ENCODE measurements at places on chromosomes 7 and 10.

DNA sequence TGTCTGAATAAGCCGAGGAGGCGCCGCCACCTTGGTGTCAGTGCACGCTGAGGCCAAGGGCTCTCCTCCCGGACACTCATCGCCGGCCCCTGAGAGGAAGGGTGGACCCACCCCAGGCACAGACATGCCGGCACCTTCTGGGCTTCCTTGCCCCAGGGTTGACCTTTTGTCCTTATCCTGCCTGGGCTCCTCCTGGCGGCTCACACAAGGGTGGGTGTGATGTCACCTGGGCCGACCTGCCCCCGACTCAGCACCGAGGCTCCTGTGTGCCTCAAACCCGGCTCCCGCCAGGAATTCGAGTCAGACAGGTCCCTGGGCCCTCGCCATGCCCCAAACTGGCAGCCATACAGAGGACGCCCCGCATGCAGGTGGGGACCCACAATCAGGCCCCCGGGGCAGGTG is 17.7 kb upstream of the CFAP46 start:
- DNase-seq: no peak

GRCh38 chr7:98483964-98484545 is 83.2 kb upstream of the BAIAP2L1 start:
- no peak for DNase-seq

DNA sequence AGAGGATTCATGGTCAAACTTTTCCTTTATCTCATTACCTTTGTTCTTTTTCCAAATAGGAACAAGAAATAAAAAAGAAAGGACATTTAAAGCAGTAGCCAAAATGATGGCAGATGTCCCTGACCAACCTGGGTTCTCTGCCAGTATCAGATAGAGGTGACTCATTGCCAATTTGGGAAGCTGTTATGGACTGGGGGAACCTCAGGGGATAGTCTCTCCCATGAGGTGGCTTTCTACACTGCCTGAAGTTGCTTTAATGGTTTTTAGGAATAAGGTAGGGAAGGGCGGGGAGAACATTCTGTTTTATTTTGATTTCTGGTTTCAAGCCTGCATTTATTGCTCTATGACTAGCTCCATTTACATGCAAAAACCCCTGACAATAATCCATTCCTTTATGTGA is 457.9 kb upstream of the TPK1 start:
- DNase-seq: no peak

- DNase-seq: no peak
Observed at GRCh38 chr10:127908106-127908958, 1.4 kb downstream of the PTPRE start.

DNA sequence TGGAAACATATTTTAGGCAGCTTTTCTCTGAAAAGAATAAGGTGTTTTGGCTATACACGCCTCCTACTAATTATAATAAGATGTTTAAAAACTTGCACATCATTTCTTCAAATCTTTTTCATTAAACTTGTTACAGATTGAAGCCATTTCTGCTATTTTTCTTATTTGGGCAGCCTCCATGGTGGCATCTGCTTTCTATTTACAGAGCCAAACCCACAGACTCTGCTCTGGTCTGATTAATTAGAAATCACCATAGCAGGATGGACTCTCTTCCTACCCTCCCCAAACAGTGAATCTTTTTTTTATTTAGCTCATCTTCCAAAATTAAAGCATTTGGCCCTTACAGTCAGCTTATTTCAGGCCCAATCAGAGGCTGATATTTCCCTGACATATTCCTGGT is 85.7 kb upstream of the AOAH start:
- no peak for DNase-seq

GRCh38 chr10:70090951-70091350 is 38.3 kb downstream of the MACROH2A2 start:
- DNase-seq: no peak

- DNase-seq: no peak
Observed at GRCh38 chr10:101052285-101052684, 9.5 kb upstream of the KAZALD1 start.

GRCh38 chr10:45607276-45607675 is 65.3 kb downstream of the ZFAND4 start:
- no peak for DNase-seq

DNA sequence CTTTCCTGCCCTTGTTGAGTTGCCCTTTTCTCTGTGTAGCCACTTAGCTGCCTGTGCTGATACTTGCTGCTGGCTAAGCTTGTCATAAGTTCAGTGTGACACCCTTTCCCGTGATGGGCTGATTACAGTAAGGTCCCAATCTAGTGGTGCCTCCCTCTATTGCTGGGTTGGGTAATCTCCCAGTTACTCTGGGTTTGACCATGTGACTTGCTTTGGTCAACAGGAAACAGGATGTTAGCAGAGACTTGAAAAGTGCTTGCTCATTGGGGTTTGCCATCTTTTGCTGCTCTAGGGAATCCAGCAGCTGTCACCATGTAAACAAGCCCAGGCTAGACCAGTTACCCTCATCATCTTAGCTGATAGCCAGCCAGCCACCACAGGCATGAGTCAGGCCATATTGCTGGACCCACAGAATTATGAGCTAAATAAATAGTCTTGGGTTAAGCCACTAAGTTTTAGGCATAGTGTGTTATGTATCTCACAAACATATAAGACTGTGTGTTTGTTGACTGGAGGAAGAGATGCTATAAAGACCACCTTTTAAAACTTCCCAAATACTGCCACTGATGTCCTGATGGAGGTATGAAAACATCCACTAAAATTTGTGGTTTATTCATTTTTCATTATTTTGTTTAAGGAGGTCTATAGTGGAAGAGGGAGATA is 4.0 kb upstream of the LEP start:
- no peak for DNase-seq

GRCh38 chr7:98562871-98563495 is 54.1 kb upstream of the NPTX2 start:
- no peak for DNase-seq

- no peak for DNase-seq
Observed at GRCh38 chr7:128792471-128793180, 858 bp downstream of the CCDC136 start.

DNA sequence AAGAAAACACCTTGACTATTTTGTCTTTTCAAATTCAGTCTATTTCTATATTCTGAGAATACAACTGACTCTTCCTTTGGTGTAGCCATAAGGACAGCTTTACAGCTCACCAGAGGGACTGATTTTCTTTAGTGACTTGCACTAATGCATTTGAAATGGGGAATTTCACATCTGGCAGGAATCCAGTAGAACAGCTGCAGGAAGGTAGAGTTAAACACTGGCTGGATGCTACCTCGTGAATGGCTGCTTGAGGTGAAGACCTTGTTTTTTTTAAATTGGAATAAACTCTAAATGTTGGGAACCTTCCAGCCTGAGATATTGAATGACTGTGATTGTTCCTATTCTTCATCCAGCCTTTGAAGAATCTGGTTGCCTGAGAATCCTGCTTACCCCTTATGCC is 139.5 kb upstream of the STK17A start:
- DNase-seq: no peak

GRCh38 chr10:127964621-127965020 is 57.7 kb downstream of the PTPRE start:
- DNase-seq: no peak

GRCh38 chr7:48337012-48337621 is 165.9 kb downstream of the ABCA13 start:
- DNase-seq: no peak

DNA sequence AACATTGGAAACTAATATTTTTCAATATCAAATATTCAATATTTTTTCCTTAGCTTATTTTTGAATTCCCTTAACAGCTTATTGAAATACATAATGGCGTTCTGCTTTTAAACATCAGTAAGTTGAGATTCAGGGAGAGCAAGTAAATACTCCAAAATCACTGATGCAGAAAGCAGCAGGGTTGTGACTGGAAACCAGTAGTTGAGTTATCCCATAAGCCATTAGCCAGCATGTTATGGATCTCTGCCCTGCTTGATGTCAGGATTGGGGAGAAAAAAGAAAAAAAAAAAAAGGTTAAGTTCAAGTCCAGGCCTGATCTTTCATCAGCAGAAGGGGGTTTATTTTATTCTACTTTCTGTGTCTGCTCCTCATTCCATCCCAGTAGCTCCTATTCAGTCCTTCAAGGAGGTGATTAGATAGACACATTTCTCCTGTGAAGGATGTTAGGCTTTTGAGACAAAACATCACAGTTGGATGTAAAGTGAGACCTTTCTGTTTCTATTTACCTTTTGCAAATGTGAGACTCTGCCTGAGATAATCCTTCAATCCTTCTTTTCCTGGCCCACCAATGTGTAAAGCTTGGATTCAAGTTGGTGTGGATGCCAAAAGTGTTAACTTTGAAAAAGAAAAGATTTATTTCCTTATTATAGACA is 110.9 kb upstream of the HDAC9 start:
- DNase-seq: no peak

GRCh38 chr7:31850066-31850465 is 163.1 kb downstream of the PPP1R17 start:
- no peak for DNase-seq

DNA sequence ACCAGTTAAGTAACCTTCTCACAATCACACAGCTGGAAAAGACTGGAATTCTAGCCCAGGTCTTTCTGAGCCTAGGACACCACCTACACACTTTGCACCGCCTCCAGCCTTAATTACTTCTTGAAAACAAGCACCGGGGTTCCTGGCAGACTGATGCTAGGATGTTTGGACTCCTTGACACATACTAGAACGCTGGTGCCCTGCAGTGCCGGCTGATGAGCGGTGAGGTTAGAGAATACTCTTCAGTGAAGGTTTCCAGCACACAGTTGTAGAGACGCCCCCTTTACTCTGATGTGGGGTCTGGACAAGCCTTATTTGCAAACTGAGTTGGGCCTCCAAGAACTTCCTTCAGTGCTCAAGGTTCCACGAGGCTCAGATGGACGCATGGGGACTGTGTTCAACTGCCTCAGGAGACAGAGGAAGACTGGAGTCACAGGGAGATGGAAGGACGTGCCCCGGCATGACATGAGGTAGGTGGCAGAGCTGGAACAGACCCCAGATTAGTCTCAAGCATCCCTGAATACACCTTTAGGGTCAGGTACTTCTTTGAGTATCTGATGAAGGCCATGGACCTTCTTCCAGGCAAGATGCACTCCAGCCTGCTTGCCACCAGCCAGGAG is 89.6 kb downstream of the COBL start:
- DNase-seq: no peak

GRCh38 chr10:99233689-99234037 is 2.0 kb downstream of the HPSE2 start:
- DNase-seq: no peak

GRCh38 chr10:4196771-4197390 is 411.9 kb upstream of the KLF6 start:
- DNase-seq: no peak

- DNase-seq: no peak
Observed at GRCh38 chr7:142455392-142455791, 197.5 kb upstream of the PRSS58 start.

DNA sequence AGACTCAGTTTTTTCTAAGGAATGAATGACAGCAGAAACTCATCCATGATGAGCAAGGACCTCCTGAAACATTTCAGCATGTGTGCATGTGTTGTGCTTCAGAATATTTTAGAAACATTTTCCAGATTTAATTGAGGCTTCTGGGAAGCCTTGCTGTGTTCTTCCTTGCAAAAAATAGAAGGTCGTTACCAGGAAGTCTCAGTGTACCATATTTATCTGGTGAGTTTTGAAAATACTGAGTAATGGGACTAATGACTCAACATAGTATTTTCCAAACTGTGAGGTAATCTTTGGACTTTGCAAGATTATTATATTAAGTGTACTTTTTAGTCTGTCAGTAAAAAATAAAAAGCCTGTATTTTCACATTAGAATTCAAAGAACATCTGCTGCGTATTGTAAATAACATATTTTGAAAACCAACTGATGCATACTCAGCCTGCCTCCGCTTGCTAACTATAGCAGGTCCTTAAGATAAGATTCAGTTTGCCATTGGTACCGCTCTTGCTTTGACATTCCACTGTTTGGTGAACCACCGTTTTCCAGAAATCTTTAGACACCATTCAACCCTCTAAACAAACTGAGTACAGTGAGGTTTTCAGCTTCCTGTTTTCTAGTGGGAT is 739.6 kb upstream of the GALNT17 start:
- DNase-seq: no peak

DNA sequence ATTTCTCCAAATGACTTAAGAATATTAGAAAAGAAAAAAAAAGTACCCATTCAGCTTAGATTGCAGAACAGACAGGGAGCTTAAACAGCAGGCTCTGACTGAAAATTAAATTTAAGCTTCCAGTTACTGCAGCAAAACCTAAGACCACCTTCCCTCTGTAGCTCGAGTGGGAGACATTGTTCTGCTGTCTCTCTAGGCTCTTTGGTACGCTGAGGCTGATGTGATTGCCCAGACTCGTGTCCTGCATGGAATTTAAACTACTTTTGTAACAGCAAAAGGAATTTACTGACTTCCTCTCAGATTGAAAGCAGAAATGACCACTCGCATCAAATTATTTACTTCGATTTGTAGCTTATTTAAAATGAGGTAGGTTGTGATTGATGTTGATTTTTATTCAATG is 124.6 kb downstream of the LRRTM3 start:
- DNase-seq: no peak

- DNase-seq: no peak
Observed at GRCh38 chr7:101853684-101854083, 36.3 kb downstream of the CUX1 start.

DNA sequence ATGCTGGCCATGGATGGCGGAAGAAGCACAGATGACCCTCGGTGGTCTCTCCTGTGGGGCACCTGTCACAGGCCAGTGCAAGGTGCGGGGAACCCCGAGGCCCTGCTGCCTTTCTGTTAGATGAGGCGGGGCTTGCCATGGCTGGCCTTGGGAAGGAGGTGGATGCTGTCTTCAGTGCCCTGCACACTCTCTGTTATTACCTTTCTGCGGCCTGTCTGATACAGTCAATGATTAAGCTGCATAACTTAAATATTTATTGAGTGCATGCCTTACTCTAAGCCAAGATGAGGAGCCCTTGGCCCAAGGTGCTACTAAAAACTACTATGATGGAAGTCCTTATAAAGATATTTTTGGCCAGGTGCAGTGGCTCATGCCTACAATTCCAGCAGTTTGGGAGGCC is 36.7 kb upstream of the MNX1 start:
- DNase-seq: no peak

DNA sequence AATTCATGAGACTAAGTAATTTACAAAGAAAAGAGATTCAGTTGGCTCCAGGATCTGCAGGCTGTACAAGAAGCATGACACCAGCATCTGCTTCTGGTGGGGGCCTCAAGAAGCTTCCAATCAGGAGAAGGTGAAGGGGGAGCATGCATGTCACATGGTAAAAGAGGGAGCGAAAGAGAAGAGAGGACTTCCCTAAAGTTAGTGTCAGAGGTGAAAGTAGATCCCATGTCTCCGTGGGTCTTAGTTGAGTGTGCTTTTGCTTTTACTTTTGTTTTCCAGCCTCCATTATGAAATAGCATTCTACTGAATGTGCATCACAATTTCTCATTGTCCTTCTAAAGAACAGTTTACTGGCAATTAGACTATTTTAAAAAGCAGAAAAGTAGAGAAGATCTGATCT is 213.6 kb upstream of the FZD1 start:
- no peak for DNase-seq

- DNase-seq: no peak
Observed at GRCh38 chr10:22226599-22226998, 8.8 kb upstream of the EBLN1 start.

- no peak for DNase-seq
Observed at GRCh38 chr7:137760111-137760510, 86.7 kb downstream of the DGKI start.

GRCh38 chr10:89836840-89837164 is 135.4 kb downstream of the KIF20B start:
- no peak for DNase-seq

- no peak for DNase-seq
Observed at GRCh38 chr10:43905512-43906236, 257.0 kb upstream of the ZNF32 start.

GRCh38 chr7:12137283-12137682 is 73.8 kb upstream of the TMEM106B start:
- DNase-seq: no peak

- DNase-seq: no peak
Observed at GRCh38 chr10:17473228-17473950, 19.0 kb upstream of the ST8SIA6 start.

All from esophagus squamous epithelium (tissue), 5 donors.